HCT116 (cell line): ENCODE measurements at places on chromosomes 1 and 21.

GRCh38 chr1:180918519-180918918 lies 5.8 kb downstream of the KIAA1614 start:
- no peak overlapping the region for H3K4me3 ChIP-seq
- no peaks in the 10 kb centered on the region for H3K27me3 ChIP-seq
- H3K36me3 ChIP-seq: no peaks in the 10 kb centered on the region
- no peak for DNase-seq
- H3K27ac ChIP-seq: no peak overlapping the region

DNA sequence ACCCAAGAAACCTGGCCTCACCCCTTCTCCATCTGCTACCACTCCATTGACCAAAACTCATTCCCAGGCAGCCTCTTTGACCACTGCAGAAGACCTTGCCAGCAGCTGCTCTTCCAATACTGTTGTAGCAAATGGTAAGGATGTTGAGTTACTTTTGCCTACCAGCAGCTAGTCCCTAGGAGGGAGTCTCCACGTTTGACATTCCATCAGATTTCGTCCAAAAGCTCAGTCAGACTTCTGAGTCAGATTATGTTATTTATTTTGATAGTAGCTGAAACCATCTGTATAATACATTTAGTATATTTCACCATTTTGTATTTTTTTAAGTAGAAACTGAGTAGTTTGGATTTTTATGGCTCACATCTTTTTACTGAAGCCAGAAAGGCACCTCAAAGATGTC lies 51.5 kb upstream of the WNT2B start:
- no peaks in the 10 kb centered on the region for H3K4me1 ChIP-seq
- no peak overlapping the region for H3K27ac ChIP-seq
- no peak for DNase-seq
- peaks cover 11% of the 10 kb centered on the region for H3K36me3 ChIP-seq
- no peak overlapping the region for H3K4me3 ChIP-seq

DNA sequence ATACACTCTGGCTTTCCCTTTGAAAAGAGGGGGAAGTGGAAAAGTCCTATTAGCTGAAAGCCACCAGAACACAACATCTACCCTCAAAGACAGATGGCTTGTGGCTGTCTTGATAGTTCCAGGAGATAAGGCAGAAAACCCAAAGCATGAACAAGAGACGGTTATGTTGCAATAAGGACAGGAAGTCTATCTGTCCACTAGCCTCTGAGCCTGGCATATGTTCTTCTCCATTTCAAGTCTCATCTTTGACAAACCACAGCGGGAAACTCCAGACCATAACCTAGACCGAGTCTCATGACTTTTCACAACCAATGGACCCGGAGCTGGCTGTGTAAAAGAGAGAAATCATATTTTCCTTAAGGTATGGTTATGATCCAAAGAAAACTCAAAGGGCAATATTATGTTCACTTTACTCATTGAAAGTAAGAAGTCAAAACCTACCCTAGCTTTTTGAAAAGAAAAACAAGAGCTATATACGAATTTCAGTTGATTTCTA lies 33.8 kb downstream of the DUSP10 start:
- no peak overlapping the region for H3K4me3 ChIP-seq
- DNase-seq: no peak
- H3K4me1 ChIP-seq: peaks cover 2% of the 10 kb centered on the region; the same call in 1 of the 2 replicates
- no peak overlapping the region for H3K27ac ChIP-seq
- H3K27me3 ChIP-seq: no peaks in the 10 kb centered on the region

GRCh38 chr1:236465231-236465958 lies 58.4 kb upstream of the LGALS8 start:
- DNase-seq: no peak
- no peak overlapping the region for H3K4me3 ChIP-seq
- H3K27me3 ChIP-seq: peaks cover 6% of the 10 kb centered on the region; the same call in 1 of the 2 replicates
- H3K27ac ChIP-seq: no peak overlapping the region
- H3K36me3 ChIP-seq: no peaks in the 10 kb centered on the region
- peaks cover 7% of the 10 kb centered on the region for H3K4me1 ChIP-seq

DNA sequence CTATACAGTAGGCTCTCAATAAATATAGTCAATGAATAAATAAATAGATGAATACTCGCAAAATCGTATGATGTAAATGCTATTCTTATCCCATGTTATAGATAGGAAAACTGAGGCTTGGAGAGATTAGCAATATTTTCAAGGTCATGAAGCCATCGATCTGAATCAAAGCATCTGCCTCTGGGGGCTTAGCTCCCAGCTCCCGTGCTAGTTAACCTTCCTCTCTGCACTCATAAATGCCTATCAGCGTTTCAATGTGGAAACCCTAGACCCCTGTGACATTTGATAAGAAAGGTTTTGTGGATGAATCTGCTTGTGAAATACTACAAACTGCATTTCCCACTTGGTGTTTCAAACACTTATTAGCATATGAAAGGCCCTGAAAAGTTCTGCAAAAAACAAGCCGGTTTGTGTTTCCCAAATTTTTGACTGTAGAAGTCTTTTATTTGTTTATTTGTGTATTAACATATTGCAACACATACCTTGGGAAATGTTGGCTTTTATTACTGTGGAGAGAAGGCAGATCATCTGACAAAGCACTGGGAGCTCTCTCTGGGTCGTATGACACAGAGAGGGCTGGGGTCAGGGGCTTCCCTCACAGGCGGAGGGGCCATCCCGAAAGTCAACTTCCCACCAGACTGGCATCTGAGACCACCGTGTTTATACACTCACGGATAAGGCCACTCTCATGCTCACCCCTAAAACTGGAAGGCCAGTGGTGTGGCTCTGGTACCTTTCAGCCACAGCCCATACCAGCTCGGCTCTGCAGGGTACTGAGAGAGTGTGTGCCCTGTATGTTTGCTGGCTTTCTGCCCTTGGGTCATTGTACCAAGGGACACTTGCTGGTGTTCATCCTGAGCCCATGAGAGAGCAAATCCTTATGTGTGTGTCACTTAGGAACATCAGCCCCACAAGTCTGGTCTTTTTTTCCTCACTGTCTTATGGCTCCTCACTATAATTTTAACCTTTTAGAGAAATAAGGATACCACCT lies 993 bp upstream of the PROK1 start:
- no peaks in the 10 kb centered on the region for H3K4me1 ChIP-seq
- H3K27ac ChIP-seq: no peak overlapping the region
- no peaks in the 10 kb centered on the region for H3K36me3 ChIP-seq
- no peak for DNase-seq
- H3K27me3 ChIP-seq: peaks cover 38% of the 10 kb centered on the region

GRCh38 chr1:241525026-241525425 lies 5.5 kb upstream of the FH start:
- H3K4me1 ChIP-seq: peaks cover 4% of the 10 kb centered on the region; the same call in 1 of the 2 replicates
- H3K4me3 ChIP-seq: no peak overlapping the region
- H3K36me3 ChIP-seq: no peaks in the 10 kb centered on the region

DNA sequence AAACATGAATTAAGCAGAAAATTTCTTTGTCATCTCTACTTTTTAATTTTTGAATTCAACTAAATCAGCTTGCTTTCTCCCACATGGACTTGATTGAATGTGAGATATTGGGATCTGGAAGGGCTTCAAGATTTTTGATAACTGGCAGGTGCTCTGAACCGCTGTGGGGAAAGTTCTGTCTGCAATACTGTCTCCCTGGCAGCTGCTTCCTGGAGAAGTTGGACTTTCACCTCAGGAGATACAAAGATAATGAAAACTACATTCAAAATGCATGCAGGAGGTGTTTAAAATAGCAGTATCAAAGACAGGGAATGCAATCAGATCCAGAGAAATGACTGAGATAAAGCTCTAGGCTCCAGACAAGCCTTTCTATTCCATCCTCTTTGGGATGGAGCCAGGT lies 338.3 kb downstream of the NEGR1 start:
- H3K4me1 ChIP-seq: no peaks in the 10 kb centered on the region
- DNase-seq: no peak
- H3K36me3 ChIP-seq: no peaks in the 10 kb centered on the region
- no peak overlapping the region for H3K27ac ChIP-seq

DNA sequence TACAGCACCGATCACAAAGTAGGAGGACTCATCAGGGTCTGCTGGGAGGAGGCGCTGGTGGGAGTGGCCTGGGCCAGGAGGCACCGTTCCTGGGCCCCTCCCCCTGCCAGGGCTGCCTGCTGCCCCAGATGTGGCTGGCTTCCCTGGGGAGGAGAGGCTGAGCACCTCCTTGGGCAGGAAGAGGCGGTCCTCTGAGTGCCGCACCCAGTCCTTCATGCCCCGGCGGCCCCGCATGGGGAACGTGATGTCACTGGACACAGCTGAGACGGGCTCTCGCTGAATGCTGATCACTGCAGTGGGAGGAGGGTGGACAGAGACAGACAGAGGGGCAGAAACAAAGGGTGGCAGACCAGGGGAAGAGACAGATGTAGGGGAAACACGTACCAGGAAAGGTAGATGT lies 24.8 kb downstream of the ADGRB2 start:
- no peak overlapping the region; the same call in 1 of the 2 replicates for H3K27ac ChIP-seq
- no peaks in the 10 kb centered on the region; the same call in 1 of the 2 replicates for H3K4me1 ChIP-seq
- 0 out of 2 replicates have a peak overlapping the region, but pooled peaks have one; percentile 9 for H3K4me3 ChIP-seq
- no peaks in the 10 kb centered on the region for H3K36me3 ChIP-seq

DNA sequence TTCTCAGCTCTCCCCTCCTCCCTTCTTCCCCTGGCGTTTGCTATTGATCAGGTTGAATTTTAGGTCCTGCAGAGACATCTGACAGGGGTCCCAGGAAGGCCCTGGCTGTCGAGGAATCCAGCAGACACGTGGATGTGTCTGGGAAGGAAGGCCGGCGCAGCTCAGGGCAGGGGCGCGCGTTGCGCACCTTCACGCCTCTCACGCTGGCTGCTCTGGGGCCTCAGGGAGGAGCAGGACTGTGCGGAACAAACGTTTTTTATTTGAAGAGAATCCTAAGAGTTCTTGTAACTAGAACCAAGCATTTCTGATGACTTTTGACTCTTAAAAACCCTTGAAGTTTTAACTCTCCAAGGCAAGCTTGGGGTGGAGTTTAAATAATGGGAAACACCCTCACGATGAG lies 54.2 kb downstream of the SLC37A1 start:
- no peaks in the 10 kb centered on the region for H3K27me3 ChIP-seq
- H3K27ac ChIP-seq: no peak overlapping the region
- no peaks in the 10 kb centered on the region for H3K36me3 ChIP-seq
- H3K4me1 ChIP-seq: no peaks in the 10 kb centered on the region
- DNase-seq: no peak

DNA sequence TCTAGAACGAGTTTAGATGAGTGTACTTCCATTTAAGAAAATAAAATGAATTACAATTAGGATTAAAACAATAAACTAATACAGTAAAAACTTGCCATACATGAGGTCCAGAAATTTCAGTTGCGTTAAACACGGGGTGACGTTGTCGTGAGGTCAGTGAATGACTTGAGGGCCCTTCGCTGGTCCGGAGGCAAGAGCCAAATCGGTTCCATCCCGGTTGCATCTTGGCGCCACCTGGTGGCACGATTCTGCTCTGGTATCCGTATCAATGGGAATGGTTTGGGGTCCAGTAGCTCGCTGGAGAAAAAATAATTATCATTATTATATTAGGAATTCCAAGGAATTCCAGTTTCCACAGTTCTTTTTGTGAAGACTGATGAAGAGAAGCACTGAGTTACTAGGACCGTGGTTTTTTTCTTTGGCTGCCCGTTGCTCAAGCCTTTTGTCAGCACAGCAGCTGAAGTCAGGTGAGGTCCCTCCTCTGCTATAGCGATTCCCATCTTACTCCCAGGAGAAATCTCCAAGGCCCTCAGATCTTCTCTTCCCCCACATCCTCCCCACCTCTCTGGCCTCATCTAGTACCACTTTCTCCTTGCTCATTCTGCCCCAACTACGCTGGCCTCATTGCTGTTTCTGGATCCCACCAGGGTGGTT lies 161.4 kb downstream of the SLC35F3 start:
- no peaks in the 10 kb centered on the region for H3K4me1 ChIP-seq
- DNase-seq: peak; percentile 58
- H3K4me3 ChIP-seq: no peak overlapping the region
- H3K27ac ChIP-seq: no peak overlapping the region
- no peaks in the 10 kb centered on the region for H3K27me3 ChIP-seq

DNA sequence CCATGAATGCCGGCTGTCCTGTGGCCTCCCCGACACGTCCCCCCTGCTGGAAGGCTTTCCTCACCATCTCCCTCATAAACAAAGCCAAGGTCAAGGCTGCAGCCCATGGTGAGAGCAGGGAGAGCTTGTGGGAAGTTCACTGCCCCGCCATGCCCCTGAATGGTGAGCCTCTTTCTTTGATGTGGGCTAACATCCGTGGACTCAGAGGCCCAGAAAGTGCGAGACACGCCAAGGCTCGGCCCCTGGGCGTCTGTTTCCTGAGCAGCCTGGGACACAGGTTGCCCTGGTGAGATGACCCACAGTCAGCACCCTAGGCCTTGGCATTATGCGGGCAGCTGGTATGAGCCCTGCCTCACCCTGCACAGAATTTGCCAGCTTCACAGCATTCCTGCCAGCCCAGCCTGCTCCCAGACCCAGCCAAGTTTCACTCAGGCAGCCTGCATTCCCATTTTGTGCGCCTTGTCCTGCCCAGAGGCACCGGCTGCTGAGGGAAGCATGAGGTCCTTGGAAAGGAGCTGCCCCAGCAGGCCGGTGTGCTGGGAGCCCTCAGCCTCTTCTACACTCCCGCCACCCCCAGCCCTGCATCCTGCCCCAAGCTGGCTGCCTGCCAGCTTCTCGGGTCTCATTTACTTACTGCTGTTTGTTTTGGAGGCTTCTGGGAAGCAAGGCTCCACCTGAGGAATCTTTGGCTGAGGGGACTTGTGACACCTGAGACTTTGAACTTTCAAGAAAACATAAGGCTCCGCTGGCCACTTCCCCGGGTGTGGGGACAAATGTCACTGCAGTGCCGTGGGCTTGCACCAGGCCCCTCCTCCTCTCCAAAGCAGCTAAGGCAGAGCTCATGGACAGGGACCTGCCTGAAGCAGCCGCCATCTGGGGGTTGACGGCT lies 31.9 kb downstream of the NEK2 start:
- peak overlapping the region; percentile 29; the same call in 1 of the 2 replicates for H3K27ac ChIP-seq
- no peaks in the 10 kb centered on the region for H3K27me3 ChIP-seq

GRCh38 chr1:3074297-3074741 lies 5.3 kb downstream of the PRDM16 start:
- no peaks in the 10 kb centered on the region for H3K36me3 ChIP-seq
- no peak overlapping the region for H3K27ac ChIP-seq
- H3K4me3 ChIP-seq: no peak overlapping the region
- H3K27me3 ChIP-seq: no peaks in the 10 kb centered on the region
- no peaks in the 10 kb centered on the region for H3K4me1 ChIP-seq
- no peak for DNase-seq

DNA sequence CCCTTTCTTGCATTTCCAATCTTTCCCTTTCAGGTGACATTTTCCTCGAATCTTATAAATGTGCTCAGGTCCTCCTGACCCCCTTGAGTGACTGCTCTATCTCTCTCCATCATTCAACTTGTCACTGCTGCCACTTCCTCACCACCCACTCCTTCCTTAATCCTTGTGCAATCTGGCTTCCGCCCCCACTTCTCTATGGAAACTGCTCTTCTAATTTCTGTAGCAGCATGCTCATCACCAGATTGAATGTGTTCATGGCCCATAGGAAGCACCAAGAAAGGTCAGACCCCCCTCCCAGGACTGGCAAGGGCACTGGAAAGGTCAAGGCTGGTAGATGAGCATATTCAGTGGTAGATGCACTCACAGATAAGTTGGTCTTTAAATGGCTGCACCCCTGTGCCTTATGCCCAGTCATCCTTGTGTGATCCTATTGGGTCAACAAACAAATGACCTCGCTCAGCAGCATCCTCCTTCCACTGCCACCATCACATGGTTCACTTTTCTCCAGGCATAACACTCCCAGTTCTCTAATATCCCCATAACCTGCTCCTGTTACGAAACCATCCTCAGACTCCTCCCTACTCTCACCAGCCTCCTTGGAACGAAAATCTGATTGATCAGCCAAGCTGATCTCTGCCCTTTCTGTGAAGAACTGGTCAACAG lies 288.5 kb upstream of the POU3F1 start:
- peaks cover 91% of the 10 kb centered on the region for H3K27me3 ChIP-seq
- DNase-seq: no peak
- H3K4me3 ChIP-seq: no peak overlapping the region
- H3K36me3 ChIP-seq: no peaks in the 10 kb centered on the region

- H3K36me3 ChIP-seq: no peaks in the 10 kb centered on the region
- no peak overlapping the region for H3K27ac ChIP-seq
- H3K27me3 ChIP-seq: no peaks in the 10 kb centered on the region
- DNase-seq: no peak
These were observed 70.8 kb upstream of the TMPRSS2 start for GRCh38 chr21:41578716-41579115.
